ENCODE measurements at places on chromosomes 7 and 10.

- no peak for DNase-seq
Measured at GRCh38 chr7:18450019-18450418, 45.5 kb upstream of the HDAC9 start.

- no peak for DNase-seq
Measured at GRCh38 chr7:133936074-133936473, 191.1 kb upstream of the LRGUK start.

GRCh38 chr7:80771523-80771922 lies 133.1 kb downstream of the CD36 start:
- DNase-seq: no peak

DNA sequence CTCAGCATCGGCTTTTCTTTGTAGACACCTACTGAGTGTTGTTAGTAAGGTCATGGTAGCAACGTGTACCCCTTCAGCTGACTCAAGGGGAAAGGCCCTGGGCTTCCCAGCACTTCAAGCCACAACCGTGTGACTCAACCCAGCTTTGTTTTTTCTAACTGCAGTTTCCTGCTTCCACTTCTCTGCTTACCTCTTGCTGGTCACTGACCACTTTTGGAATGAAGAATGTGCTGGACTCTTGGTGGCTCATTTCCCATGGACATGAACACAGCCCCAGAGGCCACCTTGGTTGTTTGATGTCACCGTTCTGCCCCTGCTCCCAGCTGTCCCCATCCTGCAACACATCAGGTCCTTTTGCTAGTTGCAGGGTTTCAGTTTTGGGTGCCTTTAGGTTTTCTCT lies 69.5 kb upstream of the ZNF438 start:
- peak; percentile 76 for DNase-seq

GRCh38 chr7:3301449-3301731 lies 338 bp downstream of the SDK1 start:
- no peak for DNase-seq

Data from dermis blood vessel endothelial cell (primary cell).